ENCODE measurements at places on chromosomes 3 and 15.

GRCh38 chr15:62945063-62945462 lies 97.5 kb upstream of the TPM1 start:
- DNase-seq, result no peak

DNA sequence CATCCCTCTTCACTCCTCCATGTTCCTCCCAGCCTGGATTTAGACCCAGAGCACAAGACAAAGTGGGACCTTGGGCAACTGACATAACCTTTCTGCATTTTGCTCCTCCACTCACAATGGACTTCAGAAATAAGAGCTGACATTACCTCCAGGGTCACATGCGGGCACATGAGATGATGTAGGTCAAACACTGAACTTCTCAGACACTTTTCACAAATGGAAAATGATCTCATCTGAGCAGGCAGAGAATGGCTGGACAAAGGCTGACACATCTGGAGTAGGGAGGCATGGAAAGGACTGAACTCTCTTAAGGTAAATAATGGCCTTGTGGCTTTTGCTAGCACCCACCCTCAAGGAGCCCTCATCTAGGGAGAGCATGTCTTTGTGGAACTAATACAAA lies 849.2 kb upstream of the CFAP20DC start:
- DNase-seq, result no peak

DNA sequence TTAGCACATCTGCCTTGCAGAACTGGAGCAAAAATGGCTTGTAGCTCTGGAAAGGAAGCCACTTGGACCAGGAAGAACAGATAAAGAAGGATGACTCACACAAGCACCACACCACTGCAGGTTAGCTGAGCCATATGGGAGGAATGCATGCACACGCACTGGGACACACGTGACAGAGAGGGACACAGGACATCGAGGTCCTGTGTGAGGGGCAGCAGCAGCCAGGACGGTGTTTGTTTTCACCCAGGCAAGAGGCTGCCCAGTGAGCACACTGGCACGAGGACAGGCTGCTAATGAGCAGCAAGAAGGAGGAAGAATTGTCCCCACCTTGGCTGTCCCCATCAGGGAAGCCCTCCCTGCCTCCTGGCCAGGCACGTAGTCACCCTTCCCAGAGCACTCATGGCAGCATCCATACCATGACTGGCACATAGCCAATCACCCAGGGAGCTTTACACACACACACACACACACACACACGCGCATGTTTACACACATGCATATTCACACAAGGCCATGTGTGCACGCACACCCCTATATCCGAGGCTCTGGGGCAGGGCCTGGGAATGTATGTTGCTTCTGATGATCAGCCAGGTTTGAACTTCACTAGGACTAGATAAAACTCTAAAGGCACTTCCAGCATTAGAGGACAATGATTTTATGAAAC lies 24.0 kb upstream of the SPTBN5 start:
- DNase-seq, result no peak

DNA sequence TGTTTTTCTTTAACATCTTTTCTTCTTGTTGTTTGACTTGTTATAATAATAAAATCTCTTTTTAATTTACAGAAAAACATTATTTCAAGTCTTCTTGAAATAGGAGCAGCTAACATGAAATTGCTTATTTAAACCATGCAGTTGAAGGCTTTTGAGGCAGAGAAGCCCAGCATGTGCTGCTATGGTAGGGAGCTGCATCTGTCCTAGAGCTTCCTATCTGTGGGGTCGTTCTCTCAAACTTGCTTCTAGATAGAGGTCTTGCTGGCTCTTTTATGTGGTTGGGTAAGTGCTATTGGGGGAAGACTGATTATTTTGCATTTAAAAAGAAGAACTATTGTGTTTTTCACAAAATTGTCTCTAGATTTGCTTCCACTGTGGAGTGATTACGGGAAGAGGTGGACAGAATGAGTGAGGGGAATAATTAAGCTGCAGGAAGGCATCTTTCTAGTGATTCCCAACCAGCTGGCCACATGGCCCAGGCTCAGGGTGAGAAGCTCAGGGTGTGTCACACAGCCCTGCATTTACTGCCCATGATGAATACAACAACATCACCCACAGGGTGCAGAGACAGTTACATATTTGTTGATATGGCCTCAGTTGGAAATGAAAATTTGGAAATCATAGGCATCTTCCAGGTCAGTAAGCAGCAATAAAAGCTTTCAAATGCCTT lies 98.7 kb downstream of the CHST2 start:
- DNase-seq, result no peak

DNA sequence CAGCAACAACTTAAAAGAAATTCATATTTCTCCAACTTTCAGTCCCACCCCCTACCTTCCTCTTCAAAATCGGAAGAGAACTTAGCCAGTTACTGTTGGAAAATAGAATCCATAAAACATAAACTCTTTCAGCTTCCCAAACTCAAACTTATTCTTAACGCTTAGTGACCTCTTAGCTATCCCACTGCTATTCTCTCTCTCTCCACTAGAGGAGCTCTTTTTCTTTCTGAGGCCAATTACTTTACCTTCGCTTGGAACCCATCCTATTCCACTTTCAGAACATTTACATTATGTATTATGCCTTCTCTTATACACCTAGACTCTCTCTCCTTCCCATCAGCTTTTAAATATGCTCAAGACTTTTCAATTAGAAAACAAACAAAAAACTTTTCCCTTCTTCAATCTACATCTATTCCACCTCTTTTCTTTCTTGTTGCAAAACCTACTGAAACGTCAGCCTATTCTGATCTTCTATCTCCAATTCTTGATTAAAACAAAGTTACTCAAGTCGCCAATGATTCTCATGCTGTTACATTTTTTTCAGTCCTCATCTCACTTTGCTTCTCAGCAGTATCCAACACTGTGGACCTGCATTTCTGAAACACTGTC lies 13.4 kb upstream of the GHSR start:
- DNase-seq, result no peak

GRCh38 chr3:105402287-105402801 lies 35.6 kb downstream of the ALCAM start:
- no peak for DNase-seq

- DNase-seq, result no peak
Measured at GRCh38 chr15:93826790-93827189, 404.6 kb upstream of the MCTP2 start.

GRCh38 chr3:48411606-48412374 lies 18.1 kb downstream of the PLXNB1 start:
- no peak for DNase-seq

DNA sequence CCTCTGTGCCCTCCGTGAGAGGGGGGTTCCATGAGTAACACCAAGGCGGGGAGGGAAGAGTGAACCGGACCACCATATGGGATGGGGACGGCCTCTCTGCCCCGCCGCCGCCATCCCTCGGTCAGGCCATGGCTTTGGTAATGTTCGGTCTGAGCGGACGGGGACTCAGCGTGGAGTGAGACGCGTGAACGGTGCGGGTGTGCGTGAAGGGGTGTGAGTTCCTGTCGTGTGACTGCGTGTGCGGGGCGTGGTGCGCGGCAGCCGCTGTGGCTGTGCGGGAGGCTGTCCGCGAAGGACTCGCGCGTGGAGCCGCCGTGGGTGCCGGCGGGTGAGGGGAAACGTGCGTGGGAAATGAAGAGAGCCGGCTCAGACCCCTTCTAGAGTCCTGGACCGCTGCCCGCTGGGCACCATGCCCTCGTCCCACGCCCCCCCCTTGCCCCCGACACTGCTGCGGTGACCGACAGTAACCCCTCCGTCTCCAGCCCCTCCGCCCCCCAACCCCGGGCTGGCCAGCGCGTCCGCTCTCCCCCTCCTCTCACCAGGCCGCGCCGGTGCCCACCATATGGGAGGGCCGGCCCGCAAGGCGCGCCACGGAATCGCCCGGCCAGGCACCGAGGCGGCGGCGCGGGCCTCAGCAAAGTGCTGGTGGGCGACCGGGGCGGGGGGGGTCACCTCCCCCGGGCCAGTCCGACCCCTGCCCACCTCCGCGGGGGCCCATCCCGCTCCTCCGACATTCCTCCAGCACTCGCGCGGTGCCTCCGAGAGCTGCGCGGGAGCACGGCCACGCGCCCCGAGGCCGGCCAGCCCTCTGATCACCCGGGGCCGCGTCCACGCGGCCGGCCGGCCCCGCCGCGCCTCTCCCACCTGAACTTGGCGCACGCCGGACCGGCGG lies 589 bp downstream of the KLF15 start:
- peak; percentile 8 for DNase-seq

DNA sequence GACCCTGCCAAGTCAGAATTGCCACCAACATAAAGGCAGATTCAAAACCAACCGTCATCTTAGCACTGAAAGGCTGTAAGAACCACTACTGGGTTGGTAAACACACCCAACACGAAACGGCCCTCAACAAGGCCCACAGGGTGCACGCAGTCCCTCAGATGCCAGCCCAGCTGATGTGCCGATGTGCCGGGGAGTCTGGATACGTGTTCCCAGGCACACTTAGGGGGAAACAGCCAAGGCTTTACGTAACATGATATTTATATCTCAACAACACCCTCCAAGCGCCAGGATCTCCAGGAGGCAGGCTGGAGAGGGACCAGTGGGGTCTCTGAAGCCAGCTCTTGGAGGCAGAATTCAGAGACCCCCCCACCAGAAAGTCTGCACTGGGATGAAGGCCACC lies 14.2 kb downstream of the POC1A start:
- DNase-seq, result no peak

GRCh38 chr3:66609660-66610561 lies 109.1 kb upstream of the LRIG1 start:
- no peak for DNase-seq
